ENCODE measurements at places on chromosomes 6 and 20. TPM values are rescaled to one million over a fixed set of nuclear protein-coding genes. Genes with fewer than 3 reads are reported as not detected.

The MAFB gene
- 14.2 TPM for total RNA-seq

The PLAGL1 gene
- total RNA-seq: 8.5 TPM

The ENPP4 gene
- 36.0 TPM for total RNA-seq

The PSMA7 gene
- 258 TPM for total RNA-seq

The CCN6 gene
- not detected for total RNA-seq

The DEF6 gene
- 1.4 TPM for total RNA-seq

DNA sequence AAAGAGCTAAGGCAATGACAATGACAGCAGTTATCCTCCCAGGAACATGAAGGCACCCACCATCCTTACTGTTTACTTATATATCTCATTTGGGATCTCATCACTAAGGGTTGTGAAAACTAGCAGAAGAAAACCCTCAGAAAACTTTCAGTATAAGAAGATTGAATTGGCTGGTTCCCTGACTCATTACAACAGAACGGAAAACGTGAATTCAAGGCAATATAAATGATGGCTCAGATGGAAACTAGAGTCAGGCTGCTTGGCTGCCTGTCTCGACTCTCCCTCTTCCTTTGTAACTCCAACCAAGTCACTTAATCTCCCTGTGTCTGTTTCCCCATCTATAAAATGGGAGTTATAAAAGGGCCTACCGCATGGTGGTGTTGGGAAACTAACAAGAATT, 387.1 kb upstream of the JARID2 start:
- DNase-seq: no peak

DNA sequence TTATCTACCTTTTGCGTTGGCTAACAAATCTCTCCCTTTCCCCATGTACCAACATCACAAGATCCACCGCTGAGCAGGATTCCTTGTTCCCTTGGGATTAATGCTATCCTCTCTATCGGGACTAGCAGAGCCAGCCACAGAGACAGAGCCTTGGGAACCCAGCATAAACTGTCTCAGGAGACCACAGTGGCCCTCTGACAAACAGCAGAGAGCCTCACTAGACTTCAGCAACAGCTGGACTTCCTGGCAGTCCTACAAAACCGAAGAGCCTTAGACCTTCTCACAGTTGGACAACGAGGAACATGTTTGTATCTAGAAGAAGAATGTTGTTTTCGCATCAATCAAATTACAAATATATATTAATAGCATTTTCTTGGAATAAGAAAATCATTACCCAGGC, 39.6 kb upstream of the POU5F1 start:
- DNase-seq: no peak

DNA sequence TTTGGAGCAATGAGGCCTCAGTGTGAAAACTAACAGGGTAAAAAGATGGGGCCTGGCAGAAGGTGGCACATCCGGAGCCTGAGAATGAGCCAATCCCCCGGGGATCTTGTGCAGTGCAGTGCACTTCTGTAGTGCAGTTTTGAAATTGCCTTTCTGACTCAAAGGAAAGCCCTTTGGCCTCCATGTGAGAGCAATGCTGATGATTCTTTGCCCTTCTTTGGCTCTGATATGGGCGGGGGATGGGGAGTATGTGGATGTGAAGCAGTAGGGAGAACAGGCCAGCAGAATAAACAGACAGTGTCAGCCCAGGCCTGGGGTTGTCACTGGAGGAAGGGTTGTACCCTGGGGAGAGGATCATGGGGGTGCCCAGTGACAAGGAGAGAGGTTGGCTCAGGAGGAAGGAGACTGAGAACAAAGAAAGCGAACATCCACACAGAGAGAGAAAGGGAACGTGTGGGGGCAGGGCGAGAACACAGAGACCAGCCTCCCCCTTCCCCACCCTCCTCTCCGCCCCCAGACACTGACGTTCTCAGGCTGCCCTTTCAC, 351.2 kb downstream of the CDC5L start:
- no peak for DNase-seq

DNA sequence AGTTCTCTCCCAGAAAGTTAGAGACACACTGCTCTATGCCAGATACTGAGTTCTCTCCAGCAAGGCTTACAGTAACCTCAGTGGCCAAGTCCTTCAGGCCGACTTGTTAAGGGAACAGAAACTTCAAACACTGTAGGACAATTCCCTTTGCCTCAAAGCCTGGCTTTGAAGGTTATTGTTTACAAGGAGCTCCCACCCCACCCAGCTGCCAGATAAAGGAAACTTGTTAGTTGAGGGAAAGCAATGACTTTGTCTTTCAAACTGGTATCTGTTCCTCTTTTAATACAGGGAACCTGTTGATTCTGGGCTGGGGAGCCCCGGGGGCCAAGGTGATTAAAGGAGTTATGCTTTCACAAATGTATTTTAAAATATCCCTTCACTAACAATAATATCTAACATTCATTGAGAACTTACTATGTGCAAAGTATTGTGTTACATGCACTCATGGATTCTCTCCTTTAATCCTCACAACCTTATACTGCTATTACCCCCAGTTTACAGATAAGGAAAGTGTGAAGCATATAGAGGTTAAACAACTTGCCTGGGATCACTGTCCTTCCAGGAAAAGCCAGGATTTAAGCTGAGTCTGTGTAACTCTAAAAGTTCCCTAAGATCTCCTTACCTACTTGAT, 27.6 kb upstream of the CDKN1A start:
- DNase-seq: no peak

GRCh38 chr20:10330071-10330470, 104.0 kb downstream of the MKKS start:
- no peak for DNase-seq

Data from right atrium auricular region (tissue), 2 donors.